ENCODE measurements at places on chromosomes 2 and 18. TPM values are rescaled to one million over a fixed set of nuclear protein-coding genes. Genes with fewer than 3 reads are reported as not detected.

DNA sequence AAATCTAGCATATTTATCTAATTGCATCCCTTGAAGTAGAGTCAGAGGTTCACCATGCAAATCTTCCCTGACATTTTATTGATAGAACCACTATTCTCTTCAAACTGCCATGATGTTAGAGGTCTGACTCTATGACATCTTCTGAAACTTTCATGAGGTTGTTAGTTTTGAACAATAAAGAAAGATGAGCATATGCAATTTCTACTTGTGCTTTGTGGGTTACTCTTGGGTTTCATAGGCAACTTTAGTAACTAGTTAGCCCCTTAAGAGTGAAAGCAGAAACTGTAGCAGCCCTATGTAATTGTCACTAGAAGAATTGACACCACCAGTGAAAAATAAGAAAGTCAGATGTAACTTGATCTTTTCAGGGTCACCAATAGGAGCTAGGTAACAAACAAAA is 53.1 kb upstream of the ZEB2 start:
- no peak for DNase-seq

GRCh38 chr2:230205721-230206120 is 14.1 kb downstream of the SP110 start:
- DNase-seq = no peak

DNA sequence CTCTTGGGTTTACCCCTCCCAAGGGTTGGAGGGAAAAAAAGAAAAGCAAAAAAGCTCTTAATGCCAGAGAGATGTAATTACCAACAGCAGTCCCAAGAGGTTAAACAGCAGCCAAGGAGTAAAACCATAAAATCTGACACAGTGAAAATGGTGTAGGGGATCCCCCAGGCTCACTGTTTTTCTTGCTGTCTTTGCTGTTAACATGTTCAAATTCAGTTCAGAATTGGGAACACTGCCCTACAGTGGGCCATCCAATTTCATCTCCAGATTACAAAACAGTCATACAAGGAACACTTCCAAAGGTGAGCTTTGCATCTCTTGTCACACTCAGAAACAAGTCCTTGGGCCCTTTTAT is 54.5 kb downstream of the PLEKHM3 start:
- no peak for DNase-seq

- no peak for DNase-seq
Measured at GRCh38 chr2:39266139-39266805, 22.5 kb upstream of the CDKL4 start.

GRCh38 chr18:58313491-58314032 is 269.5 kb downstream of the NEDD4L start:
- no peak for DNase-seq

DNA sequence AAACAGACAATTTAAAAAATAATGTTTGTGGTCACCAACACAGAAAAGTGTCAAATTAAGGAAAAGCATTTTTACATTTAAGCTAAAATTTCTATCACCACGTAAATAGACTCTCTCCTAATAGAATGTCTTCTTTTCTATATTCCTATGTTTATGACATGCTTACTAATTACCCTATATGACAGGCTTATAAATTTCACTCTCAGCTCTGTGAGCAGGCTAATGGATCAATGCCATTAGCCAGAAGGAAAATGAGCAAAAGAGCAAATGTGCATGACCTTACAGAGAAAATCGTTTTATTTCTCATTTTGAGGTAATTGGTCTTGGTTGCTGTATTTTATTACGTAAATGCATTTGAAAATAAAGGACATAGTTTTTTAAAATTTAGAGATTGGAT is 209.7 kb downstream of the TMX3 start:
- no peak for DNase-seq

DNA sequence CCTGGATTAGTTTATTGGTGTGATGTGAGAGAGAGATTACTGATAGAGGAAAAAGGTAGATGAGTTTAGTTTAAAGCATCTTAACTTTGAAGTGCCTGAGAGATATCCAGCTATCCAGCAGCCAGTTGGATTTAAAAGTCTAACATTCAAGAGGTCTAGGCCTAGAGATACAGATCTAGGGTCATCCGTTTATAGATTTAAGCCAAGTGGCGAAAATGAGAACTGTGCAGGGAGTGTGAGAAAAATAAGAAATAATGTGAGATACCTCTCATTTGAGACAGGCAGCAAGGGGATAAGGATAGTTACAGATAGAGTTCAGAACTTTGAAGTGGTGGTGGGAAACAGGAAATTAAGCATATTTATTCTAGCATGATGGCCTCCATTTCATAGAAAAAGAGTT is 5.3 kb upstream of the ORC2 start:
- no peak for DNase-seq

DNA sequence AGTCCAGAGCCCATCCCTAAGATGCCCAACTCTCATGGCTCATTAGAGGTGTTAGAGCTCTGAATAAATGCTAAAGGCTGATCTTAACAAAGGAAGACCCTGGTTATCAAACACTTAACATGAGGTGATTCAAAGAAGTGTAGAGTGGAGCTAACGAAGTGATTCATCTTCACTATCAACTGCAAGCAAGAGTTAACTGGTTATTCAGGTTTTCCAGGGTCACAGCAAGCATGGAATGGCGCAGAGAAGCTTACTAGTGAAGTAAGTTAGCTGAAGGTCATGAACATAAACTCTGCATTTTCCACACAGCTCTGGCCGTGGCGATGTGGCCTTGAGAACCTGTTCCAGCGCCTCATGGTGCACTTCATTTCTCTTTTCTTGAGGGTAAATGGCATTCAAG is 17.0 kb downstream of the RND3 start:
- DNase-seq = no peak

DNA sequence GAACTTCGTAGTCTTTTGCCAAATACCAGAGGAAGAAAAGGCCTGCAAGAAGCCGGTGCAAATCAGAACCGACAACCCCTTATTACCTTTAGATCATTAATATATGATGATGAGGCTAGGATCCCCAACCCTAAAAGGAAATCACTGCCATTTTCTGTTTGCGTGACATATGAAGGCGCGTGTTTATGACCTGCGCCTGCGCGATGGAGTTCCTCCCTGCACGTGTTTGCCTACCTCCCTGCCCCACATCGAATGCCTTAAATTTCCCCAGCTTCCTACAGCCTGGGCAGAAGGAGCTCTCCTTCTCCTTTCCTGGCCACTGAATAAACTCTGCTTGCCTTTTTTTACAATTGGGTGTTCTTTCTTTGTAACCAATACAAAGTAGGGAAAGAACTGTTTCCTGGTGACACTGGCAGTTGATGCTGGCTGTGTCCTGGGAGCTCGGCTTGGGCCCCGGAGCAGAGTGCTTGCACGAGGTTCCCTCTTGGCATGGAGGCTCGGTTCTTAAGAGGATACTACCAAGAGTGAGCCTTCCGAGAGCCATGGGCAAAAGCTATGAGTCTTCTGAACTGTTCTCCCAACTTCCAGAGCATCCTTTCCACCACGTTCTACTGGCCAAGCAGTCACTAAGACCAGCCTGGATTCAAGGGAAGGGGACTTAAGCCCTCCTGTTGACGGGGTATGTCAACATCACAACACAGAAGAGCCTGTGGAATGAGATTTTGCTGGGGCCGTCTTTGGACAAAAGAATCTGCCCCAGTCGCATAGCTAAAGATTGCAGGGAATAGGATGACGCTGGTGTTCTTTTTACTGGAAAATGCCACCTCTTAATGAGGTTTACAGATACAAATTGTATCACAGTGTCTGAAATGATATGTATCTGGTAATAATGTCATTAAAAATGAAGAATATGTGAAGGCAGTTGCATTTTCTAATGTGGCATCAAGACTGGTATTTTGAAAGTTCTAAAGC is 179.8 kb downstream of the SH3BP4 start:
- no peak for DNase-seq

- DNase-seq = no peak
Measured at GRCh38 chr18:46385124-46385523, 271.9 kb downstream of the LOXHD1 start.

Gene MROH2A
- not detected for total RNA-seq

Gene FOXD4L1
- total RNA-seq = 0.25 TPM

Gene LIMS4
- not detected for total RNA-seq

Gene CBLN2
- total RNA-seq = 0.61 TPM

Gene VWA3B
- total RNA-seq = not detected

Gene EML6
- total RNA-seq = 0.09 TPM

Gene SERPINB11
- 107 TPM for total RNA-seq

Gene CDK5R2
- 0.07 TPM for total RNA-seq

Gene TNFAIP6
- not detected for total RNA-seq

Gene RAB31
- total RNA-seq = 66.9 TPM

Data from NCI-H460 (cell line).